ENCODE measurements at places on chromosomes 12 and 14.

GRCh38 chr12:103317220-103317619, 178.5 kb downstream of the C12orf42 start:
- no peak for DNase-seq

- no peak for DNase-seq
Measured at GRCh38 chr12:77599782-77600467, 230.8 kb upstream of the NAV3 start.

- DNase-seq = no peak
Measured at GRCh38 chr12:16344269-16344668, 3.2 kb upstream of the MGST1 start.

DNA sequence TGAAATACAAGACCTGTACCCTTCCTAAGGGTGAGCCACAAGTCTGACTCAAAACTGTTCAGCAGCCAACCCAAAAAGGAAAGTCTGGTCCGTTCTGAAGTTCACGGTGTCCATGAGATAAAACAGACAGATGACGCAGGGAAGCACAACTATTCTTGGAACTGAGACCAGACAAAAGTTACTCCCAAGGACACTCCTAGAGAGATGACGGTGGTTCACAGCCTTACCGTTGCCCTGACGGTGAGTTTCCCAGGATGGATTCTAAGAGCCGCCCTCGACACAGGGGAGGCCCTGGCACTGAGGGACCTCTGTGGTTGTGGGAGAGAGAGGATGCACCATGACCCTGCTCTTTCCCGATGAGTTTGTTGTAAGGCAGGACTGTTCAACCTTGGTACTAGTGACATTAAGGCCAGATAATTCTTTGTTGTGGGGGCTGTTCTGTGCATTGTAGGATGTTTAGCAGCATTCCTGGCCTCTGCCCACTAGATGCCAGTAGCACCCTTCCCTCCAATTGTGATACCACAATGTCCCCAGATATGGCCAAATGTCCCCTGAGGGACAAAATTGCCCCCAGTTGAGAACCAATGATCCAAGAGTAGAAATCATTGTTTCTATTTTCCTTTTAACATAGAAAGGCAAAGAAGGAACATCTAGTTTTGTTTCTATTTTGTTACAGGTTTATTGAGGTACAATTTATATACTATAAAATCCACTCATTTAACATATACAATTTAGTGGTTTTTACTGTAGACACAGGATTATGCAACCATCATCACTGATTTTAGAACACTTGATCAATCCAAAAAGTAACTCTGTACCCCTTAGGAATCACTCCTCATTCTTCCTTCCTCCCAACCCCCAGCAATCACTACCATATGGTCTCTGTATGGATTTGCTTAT, 23.0 kb downstream of the OR10P1 start:
- DNase-seq = no peak

DNA sequence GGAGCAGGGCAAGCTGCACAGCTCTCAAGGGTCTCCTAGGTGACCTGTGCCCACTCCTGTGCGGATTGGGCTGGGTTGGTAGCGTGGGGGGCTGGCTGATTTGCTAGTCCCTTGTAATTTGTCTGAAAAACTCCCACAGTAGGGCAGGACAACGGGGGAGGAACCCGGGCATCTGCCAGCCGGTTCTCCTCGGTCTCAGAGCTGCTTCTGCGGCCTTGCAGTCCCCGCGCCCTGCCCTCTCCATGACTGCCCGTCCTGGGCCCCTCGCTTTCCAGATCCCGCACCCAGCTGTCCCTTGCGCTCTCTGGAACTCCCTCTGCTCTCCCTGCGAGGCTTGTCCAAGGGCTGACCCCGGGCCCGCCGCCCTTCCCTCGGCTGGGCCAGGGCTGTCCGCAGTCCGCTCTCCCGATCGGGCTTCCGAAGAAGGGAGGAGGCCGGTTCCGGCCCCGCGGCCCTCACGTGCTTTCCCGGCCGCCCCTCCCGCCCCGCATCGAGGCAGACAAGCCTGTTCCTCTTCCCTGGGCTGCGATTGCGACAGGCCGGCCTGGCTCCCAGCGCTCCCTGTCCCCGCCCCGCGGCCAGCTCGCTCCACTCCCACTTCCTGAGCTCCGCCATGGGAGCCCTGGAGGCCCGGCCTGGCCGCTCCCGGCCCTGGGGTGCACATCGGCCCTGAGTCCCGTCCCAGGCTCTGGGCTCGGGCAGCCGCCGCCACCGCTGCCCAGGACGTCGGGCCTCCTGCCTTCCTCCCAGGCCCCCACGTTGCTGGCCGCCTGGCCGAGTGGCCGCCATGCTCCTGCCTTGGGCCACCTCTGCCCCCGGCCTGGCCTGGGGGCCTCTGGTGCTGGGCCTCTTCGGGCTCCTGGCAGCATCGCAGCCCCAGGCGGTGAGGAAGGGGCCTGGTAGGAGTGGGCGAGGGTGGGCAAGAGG, at the start of gene LTBR:
LTBR (plus strand) TSS at position 591 of the 927 bp plus-strand sequence; CDS start at position 788, 197 bp downstream.
- peak; percentile 97 for DNase-seq

DNA sequence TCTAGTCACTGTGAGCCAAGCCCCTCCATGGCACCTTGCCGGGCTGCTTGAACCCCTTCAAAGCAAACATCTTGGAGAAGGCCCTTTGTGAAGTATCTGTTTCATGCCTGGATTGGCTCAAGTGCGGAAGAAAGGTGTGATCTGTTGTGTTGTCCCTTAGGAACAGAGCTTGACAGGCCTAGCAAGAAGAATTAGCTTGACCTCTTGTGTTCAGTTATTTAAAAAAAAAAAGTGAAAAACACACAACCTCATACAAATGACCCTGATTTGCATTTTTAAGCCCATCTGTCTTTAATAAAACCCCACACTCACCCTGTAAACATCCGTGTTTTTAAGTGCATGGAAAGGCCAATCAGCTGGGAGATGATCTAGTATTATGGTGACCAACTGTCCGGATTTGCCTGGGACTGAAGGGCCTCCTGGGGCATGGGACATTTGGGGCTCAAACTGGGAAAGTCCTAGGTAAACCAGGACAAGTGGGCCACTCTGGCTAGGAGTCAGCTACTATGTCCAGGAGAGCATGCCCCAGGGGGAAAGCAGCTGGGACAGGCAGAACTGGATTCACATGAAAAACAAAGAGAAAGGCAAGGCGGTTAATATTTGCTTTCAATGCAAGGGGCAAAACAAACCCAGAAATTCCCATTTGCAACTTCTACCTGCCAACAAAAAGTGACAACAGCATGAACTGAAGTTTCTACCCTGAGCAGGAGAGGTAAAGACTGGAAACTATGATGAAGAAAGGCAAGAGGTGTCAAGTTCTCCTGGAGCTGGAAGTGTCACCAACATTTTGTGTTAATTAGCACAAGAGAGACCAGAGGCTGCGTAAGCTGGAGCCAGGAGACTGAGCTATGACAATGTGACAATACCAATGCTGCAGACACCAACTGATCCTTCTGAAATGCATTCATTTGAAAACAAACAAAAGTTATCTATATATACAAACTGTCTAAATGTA, 78.6 kb downstream of the CLMN start:
- no peak for DNase-seq

All from ureter (tissue), 1 donor.